ENCODE measurements at places on chromosomes 13 and 19. TPM values are rescaled to one million over a fixed set of nuclear protein-coding genes. Genes with fewer than 3 reads are reported as not detected.

The CLN5 gene
- 14.7 TPM for total RNA-seq

The ABHD13 gene
- 6.7 TPM for total RNA-seq

The PEX11G gene
- 1.1 TPM for total RNA-seq

The ELAVL1 gene
- 171 TPM for total RNA-seq

The MIER2 gene
- total RNA-seq: 25.7 TPM

The ZNF738 gene
- 9.2 TPM for total RNA-seq

The CEACAM20 gene
- total RNA-seq: not detected
